ENCODE measurements at places on chromosomes 1 and 21. TPM values are rescaled to one million over a fixed set of nuclear protein-coding genes. Genes with fewer than 3 reads are reported as not detected.

Gene CELA3B
- total RNA-seq, result not detected

- no peak for DNase-seq
These were observed 361.0 kb downstream of the BARHL2 start for GRCh38 chr1:90356101-90356500.

DNA sequence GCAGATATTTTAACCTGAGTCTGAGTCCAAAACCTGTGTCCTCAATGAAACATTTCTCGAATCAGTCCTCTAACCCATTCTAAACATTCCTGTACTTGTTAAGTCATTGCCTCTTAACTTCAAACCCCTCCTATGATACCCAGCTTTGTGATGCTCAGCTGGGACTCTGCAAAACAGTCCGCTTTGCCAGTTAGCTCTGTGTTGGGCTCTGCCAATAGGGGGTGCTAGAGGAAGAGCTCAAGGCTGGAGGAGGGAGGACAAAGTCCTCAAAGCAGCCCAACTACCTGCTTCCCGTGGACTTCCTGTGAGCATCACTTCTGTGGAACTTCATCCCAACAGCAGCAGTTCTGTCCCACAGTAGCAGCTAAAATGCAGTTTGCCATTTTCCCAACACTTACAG lies 38.1 kb upstream of the SYT14 start:
- DNase-seq, result no peak

- DNase-seq, result no peak
These were observed 1.1 kb downstream of the SPSB1 start for GRCh38 chr1:9293533-9294404.

- DNase-seq, result no peak
These were observed 61.4 kb downstream of the FASLG start for GRCh38 chr1:172720339-172720738.

DNA sequence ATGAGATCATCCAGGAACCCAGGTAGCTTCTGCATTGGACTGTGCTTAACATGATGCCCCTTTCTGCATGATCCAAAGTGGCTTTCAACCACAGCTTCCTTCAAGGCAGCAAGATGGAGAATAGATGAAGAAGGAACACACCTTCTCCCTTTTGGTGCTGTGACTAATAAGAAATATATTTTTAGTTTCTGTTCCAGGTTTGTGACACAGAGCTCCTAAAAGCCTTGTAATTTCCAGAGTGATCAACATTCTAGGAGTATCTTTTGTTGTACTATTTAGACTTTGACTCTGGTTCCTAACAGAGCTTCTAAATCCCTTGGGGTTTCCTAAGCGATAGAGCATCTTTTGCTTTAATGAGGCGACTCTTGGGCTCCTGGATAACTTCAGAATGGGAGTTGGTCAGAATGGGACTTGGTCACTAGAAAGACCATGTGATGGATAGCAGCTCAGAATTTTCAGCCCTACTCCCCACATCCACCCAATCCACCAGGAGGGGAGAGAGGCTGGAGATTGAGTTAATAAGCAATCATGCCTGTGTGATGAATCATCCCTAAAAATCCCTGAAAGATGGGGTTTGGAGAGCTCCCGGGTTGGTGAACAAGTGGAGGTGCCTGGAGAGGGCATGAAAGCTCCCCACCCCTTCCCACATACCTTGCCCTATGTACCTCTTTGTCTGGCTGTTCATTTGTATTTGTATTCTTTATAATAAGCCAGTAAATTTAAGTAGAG lies 134.8 kb downstream of the FGGY start:
- no peak for DNase-seq

DNA sequence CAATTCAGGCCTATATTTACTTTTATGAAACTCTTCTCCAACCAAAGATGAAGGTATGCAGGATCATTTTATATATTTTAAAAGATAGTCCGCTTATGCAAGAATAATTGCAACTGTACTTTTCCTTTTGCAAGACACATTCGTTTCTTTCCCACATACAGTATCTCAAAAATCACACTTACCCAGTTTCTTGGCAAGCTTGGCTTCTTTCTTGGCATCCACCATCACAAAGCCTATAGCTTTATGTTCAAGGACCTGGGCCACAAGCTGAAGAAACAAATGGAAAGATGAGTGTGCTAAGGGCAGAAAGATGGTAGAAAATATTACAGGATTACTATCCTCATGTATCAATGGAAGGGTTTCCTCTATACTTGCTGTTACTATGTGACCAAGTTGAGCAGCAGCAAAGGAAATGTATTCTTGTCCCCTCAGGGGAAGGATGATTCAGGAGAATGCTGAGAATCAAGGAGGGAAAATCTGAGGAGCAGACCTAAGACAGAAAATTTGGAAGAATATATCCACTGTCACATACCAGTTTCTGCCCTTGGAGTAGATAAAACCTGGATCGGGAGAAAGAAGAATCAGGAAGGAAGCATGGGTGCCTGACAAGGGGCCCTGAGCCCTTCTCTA lies 23.8 kb downstream of the CASQ2 start:
- DNase-seq, result no peak

DNA sequence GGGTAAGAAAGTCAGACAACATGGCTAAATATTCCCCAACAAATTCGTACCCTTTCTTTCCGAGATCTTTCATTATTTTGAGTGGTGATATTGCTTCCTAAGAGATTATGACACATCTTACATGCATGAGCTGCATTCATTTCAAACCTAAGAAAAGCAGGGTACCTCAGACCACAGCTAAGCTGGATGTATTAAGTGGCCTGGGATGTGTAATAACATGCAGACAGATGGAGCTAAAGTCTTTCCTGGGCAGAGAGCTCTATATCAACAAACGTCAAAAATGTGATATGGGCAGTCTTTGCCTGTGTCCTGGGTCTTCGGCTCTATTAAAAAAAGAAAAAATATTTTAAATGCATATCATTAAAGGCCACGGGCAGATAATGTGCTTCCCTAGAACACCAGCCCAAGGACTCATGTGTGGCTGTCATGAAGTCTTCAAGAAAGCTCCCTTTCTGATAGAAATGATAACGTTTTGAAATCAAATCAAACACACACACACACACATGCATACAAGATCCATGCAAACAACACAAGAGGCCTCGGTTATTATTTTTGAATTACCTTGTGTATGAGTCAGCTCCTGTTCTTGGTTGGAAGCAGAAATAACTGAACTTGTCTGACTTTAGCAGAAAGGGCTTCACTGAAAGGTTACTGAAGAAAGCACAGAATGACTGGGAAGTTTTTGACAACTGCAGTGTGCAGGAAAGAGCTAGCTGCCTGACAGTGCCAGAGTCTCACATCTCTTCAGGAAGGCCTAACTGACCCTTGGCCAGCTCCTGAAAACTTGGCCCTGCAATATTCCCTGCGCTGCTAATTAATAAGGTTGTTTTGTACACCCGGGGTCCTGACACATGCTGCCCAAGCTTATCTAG lies 231.2 kb downstream of the DSCAM start:
- DNase-seq, result no peak

DNA sequence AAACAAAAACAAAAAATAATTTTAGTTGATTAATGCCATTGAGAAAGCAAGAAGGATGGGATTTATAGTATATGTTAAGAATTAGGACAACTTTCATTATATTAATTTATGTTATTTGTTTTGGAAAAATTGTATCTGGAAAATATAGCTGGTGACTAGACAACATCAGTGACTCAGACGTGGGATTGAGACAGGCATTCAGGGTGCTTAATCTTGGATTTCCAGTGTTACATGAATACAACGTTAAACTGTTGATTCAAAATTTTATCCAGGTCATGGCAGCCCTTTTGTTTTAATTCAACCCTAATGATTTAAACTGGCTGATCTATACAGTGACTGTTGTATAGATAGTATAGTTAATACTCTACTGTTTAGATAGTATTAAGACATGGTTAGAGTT lies 827.1 kb upstream of the B3GALT2 start:
- no peak for DNase-seq

Gene TMEM82
- total RNA-seq, result not detected

- DNase-seq, result peak; percentile 17
These were observed 1.9 kb upstream of the TTLL10 start for GRCh38 chr1:1171546-1172340.

Gene HPDL
- 0.27 TPM for total RNA-seq

DNA sequence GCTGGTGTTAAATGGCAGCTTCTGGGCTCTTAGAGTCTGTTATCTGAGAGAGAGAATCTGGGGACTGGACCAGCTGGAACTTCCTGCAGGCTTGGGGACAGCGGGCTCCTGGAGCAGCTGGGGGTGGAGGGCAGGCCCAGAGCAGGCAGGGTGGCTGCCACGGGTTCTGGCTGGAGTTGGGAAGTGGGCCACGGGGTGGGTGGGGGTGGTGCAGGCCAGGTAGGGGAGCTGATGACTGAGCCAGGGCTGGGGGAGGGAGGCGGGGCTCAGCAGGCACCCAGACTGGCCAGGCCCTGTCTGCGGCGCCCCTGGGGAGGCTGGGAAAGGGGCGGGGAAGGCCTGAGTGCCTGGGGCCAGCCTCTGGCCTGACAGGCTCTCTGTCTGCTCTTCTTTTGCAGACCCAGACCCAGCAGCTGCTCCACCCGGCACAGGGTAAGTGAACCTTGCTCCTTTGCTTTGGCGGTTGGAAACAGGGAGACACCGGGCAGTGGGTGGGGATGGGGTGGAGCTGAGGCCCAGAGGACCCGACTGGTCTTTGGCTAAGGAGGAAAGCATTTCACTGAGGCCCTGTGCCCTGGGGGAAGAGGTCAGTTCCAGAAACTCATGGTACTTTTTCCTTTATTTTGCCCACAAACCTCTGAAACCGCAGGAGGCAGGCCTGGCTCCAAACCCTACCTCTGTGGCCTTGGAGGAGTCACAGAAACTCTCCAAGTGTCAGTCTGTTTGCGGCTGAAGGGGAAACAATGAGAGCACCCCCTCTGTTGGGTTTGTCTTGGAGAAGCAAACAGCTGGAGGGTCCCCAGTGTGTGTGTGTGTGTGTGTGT lies 48.8 kb downstream of the ARHGEF10L start:
- DNase-seq, result no peak

GRCh38 chr1:68919075-68919474 lies 422.2 kb upstream of the DEPDC1 start:
- no peak for DNase-seq

DNA sequence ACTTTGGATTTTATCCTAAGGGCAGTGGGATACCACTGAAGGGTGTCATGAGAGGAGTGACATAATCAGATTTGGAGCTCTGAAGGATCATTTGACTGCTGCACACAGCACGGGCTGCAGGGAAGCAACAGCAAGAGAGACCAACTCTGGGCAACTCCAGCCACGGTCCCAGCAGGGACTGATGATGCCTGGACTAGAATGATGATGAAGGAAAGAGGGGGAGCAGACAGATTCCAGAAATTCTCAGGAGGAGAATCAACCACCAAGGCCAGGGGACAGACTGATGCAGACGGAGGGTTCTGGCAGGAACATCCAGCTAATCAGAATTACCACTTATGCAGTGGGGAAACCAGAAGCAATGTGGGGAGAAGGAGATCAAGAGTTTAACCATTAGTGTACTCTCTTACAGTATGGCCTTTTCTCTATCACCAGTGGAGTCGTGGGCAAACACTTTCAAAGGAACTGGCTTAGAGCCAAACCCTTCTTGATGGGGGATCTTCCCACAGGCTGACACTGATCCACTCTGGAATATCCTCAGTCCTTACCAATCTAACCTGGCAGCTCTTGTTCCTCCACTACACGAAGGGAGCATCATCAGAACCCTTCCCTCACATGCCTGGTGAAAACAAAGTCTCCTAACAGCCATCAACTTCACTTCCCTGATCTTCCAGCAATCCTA lies 3.3 kb downstream of the URB1 start:
- no peak for DNase-seq

- DNase-seq, result no peak
These were observed 144.0 kb downstream of the PGBD5 start for GRCh38 chr1:230282157-230282556.

Gene TMEM240
- 4.6 TPM for total RNA-seq

GRCh38 chr1:81617308-81617967 lies 183.3 kb upstream of the ADGRL2 start:
- no peak for DNase-seq

DNA sequence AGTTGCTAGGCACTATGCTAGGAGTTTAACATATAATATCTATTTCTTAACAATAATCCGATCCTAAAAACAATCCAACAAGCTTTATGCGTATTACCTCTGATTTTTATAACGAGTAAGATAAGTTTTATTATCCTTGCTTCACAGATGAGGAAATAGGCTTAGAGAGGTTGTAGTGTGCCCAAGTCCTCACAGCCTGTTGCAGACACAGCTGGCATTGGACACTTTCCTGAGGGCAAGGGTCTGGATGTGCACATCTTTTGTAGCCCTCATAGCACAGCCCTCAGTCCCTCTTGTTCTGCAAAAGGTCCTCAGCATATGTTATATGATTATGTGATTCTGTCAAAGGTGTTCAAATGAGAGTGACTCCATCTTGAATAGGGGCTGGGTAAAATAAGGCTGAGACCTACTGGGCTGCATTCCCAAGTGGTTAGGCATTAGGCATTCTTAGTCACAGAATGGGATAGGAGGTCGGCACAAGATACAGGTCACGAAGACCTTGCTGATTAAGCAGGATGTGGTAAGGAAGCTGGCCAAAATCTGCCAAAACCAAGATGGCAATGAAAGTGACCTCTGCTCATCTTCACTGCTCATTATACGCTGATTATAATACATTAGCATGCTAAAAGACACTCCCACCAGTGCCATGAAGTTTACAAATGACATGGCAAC lies 75.7 kb upstream of the F3 start:
- DNase-seq, result no peak

- DNase-seq, result no peak
These were observed 153.2 kb downstream of the VPS13D start for GRCh38 chr1:12383001-12383400.

DNA sequence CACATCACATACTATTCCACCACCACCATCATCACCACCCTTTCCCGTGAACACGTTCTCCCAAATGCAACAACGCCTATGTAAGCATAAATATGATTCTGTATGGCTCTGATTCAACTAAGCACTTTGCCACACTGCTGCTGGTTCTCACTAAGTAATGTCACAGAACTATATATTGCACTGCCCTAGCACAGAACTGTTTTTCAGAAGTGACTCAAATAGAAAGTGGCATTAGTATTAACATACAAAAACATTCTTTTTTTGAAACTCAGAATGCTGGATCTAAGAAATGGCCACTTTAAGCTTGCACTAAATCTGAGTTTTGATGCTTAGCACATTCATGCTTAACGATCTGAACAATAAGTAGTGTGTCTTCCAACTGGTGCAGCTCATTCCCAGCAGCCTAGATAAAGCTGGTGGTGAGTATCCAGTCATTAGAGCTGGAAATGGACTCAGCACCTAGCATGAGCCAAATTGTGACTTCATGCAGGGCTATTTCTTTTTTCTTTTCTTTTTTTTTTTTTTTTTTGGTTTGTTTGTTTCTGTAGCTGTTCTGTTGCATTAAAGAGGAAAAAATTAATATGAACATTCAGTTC lies 46.2 kb upstream of the ZC3H11B start:
- DNase-seq, result no peak

DNA sequence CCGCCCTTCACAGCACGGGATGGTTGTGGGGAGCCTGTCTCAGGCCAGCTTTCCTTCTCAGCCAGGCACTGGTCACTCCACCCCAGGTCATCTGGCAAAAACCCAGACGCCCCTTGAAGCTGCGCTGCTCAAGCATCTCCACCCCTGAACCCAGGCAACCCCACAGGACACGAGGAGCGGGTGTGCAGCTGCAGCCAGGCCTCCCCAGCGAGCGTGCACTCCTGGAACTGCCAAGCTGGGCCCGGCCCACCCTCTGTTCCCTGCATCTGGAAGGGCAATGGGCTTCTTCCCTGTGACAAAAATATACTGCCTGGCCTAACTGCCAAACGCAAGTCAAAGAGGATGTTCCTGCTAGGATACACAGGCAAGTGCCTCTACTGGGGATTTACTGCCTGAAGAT lies 39.7 kb downstream of the SLC66A1 start:
- DNase-seq, result no peak

Gene CFAP107
- total RNA-seq, result not detected

Measured in left cardiac atrium (tissue), 4 donors.